ENCODE measurements at places on chromosomes 12 and 14.

DNA sequence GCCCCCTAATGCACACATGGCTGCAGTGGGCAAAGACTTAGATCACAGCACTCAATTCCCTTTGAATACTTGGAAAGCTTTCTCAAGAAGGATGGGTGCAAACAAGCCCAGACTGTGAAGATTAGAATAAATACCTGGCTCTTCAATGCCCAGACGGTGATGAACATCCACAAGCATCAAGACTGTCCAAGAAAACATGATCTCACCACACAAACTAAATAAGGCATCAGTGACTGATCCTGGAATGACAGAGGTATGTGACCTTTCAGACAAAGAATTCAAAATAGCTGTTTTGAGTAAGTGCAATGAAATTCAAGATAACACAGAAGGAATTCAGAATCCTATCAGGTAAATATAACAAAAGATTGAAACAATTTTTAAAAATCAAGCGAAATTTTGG is 43.8 kb upstream of the ZDHHC17 start:
- DNase-seq = no peak

DNA sequence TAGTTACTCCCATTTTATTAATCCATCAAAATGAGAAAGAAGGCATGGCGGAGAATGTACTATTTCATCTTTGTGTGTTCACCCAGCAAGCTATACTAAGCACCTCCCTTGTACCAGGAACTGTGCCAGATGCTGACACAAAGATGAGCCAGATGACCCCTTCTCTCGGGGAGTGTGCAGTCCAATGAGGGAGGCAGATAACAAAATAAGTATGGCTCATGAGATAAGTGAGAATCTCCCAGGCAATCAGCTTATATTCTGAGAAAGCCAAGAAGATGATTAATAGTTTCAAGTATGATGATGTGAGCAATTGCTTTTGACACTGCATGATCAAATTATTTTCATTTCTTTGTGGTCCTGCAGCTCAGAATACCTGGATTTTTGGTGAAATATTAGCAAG is 1.3 kb upstream of the TMEM233 start:
- DNase-seq = no peak

DNA sequence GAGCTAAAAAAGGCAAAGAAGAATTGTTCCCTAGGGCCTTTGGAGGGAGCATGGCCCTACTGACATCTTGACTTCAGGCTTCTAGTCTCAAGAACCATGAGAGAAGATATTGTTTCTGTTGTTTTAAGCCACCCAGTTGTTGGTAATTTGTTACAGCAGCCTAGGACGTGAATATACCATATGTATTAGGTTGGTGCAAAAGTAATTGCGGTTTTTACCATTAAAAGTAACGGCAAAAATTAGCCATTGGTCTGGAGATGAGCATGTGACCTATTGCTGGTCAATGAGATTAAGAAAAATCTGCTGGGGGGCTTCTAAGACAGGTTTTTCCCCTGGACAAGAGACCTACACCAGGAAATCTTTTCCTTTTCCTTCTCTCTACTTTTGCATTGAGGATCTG is 9.8 kb upstream of the HRK start:
- DNase-seq = no peak

DNA sequence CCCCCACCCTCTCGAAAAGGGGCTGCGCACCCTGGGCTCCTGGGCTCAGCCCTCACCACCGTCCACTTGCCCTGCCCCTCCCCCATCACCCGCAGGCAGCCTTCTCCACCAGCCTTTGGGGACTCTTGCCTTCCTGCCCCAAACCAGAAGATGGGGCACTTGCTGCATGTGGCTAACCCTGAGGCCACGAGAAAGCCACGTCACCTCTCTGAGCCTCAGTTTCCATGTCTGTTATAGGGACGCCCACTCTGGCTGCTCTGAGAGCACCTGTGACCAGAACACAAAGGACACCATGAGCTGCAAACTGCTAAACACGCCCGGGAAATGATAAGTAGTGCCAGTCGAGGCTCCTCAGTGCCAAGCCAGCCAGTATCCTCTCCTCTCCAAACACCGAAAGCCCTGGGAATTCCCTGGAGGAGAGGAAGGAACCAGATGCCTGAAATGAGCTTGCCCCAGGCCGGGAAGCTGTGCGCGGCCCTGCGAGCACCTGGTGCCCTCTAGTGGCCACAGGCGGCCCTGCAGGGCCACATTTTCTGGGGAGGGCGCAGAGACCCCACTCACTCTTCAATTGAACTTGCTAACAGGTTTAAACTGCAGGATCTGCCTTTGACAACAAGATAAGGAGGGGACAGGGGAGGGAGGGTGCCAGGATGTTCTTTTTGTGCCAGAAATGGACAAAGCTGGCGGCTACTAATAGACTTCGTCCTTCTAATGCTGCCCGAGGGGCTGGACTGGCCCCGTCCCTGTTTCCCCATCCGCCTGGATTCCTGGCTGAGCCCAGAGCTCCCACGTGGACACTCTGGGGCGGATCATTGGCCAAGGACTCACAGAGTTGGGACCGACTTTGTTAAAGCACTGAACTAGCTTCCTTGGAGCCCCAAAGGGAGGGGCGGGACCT is 10.2 kb upstream of the SERPINA9 start:
- peak; percentile 14 for DNase-seq

GRCh38 chr14:64758025-64758521 is 53.8 kb downstream of the PLEKHG3 start:
- no peak for DNase-seq

DNA sequence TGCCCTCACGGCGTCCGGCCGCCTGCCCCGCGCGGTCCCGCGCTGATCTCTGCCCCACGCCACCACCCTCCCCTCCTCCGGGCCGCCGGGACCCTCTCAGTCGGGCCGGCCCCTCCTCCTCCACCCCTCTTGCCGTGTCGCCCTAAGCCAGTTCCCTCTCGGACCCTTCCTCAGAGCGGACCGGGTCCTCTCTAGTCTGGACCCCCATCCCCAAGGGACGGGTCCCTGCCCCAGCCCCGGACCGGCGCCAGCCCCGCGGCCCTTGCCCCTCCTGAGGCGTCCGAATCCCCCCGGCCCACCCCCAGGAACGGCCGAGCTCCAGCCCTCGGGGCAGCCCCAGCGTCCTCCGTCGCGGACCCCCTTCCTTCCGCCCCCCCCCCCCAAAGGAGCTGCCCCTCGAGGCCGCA is 485 bp downstream of the PPP4R4 start:
- DNase-seq = no peak

DNA sequence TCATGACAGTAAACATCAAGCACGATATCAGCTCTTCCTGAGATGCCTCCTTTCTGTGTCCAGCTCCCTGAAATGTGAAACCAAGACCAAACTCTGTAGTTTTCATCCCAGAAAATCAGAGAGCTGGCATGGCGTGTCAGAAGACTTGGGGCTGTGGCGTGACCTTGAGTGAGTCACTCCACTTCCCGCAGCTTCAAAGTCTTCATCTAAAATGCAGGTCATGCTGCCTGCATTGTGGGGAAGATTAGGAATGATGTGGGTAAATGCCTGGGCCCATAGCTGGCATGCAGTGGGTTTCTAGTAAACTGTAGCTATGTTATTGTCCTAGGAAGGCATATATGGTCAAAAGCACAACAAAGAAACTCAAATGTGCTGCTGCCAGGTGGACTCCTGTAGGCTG is 28.8 kb downstream of the OAS2 start:
- no peak for DNase-seq

GRCh38 chr12:123997033-123997822 is 24.2 kb downstream of the ZNF664 start:
- no peak for DNase-seq

DNA sequence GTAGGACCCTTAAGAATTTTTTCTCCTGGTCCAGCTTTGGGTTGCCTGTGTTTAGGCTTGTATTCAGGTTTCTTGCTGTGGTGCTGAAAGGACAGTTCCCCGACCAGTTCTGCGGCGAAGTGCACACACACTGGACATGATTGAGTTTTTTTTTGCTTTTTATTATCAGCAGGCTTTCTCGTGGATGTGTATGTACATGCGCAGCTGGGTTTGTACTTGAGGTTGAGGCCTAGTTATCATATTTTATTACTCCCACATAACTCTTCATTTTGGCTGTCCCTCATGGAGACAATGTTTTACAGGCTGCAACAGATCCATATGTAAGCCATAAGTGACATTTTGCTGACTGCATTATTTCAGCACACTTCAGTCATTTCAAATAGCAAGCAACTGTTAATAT is 2.5 kb downstream of the SCN8A start:
- no peak for DNase-seq

- no peak for DNase-seq
Observed at GRCh38 chr14:77044783-77045237, 16.3 kb upstream of the IRF2BPL start.

GRCh38 chr12:129610601-129611120 is 293.2 kb downstream of the TMEM132D start:
- no peak for DNase-seq

GRCh38 chr12:14896521-14897169 is 11.0 kb upstream of the MGP start:
- no peak for DNase-seq

DNA sequence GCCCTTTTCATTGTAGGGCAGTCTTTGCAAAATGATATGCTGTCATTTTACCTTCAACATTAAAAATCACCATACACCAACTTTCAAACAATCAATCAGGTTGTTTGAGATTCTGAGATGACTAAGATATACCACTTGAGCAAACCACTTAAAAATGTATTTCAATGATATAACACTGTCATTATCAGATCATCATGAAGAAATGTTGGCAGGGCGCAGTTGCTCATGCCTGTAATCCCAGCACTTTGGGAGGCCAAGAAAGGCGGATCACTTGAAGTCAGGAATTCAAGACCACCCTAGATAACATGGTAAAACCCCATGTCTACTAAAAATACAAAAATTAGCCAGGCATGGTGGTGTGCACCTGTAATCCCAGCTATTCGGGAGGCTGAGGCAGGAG is 13.0 kb upstream of the RHOJ start:
- no peak for DNase-seq

Data from activated CD4-positive, alpha-beta T cell treated with anti-CD3 and anti-CD28 coated beads, Interleukin-2, amount 50 U/mL, for 24 hours (primary cell).